ENCODE measurements at places on chromosomes 3 and 15.

DNA sequence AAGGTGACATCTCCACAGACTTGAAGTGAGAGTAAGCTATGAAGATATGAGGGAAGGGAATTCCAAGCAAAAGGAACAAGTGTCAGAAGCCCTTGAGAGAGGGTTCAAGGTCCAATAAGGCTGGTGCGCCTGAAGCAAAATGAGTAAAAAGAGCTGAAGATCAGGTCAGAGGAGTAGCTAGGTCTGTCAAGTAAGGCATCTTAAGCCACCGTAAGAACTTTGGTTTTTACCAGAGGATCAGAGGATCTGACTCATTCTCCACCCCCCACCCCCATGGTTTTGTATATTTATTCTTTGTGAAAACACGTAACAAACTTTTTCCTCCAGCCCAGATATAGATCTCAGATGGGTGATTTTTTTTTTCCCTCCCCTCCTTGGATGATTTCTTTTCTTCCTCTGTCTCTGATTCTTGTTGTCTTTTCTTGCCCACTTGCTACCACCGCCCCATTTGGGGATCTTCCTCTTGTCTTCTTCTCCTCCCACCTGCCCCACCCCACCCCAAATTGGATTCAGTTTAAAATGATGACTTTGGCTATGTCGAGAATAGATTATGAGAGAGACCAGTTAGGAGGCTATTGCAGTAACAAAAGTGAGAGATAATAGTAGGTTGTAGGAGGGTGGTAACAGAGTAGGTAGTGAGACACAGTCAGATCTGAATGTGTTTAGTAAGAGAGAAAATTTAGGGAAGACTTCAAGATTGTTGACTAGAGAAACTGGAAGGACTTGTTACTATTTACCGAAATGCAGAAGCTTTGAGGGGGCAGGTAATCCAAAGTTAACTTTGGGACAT, 6.1 kb downstream of the TRMT10C start:
- DNase-seq: no peak

DNA sequence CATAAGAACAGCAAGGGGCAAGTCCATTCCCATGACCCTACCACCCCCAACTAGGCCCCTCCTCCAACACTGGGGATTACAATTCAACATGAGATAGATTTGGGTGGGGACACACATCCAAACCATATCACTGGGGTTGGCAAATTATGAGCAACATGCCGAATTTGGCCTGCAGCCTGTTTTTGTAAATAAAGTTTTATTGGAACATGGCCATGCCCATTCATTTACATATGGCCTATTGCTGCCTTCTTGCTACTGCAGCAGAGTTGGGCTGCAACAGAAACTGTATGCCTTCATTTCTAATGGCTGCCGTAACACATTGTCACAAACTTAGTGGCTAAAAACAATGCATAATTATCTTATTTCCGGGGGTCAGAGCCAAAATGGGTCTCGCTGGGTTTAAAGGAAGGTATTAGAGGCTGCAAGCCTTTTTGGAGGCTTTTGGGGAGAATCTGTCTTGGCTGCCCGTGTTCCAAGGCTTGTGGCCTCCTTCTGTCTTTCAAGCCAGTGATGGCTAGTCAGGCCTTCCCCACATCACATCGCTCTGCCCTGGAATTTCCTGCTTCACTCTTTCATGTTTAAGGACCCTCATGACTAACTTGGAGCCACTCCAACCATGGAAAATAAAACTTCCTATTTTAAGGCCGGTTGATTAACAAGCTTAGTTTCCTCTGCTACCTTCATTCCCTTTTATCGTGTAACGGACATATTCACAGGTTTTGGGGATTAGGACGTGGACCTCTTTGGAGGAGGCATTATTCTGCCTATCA, 428.5 kb upstream of the PROK2 start:
- DNase-seq: no peak

GRCh38 chr15:100721758-100722550, 119.6 kb downstream of the ASB7 start:
- no peak for DNase-seq

- no peak for DNase-seq
These were observed 331.8 kb downstream of the LRTM1 start for GRCh38 chr3:54596087-54596486.

DNA sequence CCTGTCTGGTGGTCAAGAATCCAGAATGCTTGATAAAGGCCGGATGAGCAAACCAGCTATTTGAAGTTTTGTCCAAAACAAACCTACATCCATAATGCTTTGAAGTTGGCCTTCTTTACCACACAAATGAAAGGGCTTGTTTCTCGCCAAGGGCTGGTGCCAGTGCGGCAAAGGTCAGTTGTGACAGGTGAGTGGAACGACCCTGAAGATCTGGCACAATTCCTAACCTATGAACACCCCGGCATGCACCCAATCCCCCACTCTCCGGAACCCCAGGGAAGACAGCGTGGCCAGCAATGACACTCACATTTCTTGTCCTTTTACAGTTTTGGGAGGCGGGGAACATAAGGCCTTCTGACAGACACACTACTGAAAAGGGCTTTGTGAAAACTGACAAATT, 90.6 kb downstream of the ATP10A start:
- no peak for DNase-seq

DNA sequence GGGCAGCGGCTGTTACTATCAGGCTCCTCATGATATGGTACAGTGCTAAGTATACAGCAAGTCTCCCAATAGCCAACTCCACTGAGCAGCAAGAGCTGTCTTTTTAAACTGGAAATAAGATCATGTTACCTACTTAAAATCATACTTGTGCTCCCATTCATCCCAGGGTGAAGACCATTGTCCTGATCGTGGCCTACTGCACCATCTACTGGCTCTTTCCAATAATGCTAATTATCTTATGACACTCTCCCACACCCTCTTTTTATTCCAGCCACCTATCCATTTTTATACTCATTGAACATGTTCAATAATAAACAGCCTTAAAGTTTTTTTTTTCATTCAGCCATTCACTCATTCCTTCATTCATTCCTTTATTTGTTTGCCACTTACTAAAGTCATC, 117.7 kb downstream of the GBE1 start:
- no peak for DNase-seq

DNA sequence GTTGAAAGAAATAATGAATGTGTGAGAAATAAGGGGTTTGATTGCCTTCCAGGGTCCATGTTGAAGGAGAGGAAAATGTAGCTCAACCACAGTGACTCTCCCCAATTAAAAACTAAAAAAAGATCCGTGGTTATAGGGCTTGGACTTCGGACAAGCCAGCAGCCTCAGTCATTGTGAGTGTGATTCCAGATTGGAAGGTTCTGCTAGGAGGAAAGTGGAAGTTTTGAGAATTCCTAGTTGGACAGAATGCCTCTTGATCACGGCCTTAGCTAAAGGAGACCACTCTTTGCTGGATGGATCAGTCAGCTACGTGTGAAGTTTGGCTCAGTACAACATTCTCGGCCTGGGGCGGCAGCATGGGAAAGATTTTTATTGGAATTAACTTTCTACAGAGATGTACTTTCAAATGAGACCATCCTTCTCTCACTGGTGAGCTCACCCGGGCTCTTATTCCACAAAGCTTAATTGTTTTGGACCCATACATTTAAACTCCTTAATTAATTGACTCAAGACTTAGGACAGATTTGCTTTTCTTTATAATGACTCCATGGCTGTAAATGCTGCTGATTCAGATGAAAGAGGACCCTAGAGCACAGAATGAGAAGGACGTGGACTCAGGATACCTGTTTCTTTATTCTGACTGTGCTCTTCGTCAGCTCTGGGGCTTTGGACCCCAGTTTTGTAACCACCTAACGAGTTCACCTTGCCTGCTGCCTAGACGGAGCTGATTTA, 27.5 kb downstream of the FLNB start:
- DNase-seq: no peak

DNA sequence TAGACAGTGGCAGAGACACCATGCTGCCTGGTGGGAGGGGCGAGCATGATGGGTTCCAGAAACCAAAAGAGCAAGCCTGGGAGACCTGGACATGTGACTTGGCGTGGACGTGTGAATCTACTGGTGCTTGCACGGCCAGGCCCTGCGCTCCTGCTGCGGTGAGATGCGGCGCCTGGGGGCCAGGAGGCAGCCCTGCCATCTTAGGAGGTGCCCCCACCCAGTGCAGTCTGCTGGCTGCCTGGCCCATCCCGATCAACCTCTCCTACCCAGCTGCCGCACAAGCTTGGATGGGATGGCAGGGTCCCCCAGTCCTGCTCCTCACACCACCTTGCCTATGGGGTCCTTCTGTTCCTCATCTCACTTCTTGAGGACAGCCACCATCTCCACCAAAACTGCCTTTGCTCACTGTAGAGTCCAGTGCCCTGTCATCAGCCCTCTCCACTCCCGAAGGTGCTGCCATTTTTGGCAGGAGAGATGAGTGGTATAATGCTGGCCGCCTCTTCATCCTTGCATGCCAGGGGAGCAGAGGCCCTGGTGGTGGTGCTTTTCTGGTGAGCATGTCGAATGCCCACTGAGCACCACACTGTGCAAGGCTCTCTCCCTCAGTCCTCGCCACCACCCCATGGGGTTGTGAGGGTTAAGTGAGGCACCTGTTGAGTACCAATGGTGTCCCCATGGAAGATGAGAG, 3.1 kb upstream of the ABTB1 start:
- no peak for DNase-seq

- DNase-seq: peak; percentile 69
These were observed 1.1 kb downstream of the BAHD1 start for GRCh38 chr15:40441565-40442531.

DNA sequence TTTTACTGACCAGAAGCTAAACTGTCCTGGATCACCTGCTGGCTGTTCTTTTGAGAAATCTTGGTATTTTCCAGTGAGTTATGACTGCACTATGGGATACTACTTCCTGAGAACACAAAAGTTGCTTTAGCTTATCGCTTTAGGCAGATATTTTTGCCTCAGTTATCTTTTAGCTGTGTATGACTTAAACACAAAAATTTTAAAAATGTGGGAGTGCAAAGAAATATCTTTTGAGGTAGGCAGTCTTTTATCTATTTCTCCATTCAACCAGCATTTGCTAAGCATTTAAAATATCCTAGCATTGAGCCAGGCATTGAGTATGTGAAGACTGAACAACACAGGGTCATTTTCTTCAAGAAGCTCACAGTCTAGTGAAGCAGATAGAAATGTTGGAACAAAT, 981.9 kb downstream of the FHIT start:
- DNase-seq: no peak

DNA sequence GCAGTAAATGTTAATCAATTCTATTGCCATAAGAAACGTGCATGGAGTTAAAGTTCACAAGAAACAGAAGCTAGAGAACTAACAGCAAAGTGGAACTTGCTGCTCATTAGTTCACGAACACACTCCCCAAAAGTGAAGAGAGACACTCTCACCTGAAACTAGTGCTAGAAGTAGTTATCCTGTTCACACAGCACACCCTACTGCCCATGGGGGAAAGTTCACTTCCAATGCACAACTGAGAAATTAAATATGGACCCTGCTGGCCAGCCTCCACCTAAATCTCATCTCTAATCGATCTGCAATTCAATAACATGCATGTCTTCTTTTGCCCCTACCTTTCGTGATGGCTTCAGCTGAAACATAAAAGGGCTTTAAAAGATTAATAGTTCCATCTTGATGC, 39.4 kb upstream of the FRMD4B start:
- no peak for DNase-seq

DNA sequence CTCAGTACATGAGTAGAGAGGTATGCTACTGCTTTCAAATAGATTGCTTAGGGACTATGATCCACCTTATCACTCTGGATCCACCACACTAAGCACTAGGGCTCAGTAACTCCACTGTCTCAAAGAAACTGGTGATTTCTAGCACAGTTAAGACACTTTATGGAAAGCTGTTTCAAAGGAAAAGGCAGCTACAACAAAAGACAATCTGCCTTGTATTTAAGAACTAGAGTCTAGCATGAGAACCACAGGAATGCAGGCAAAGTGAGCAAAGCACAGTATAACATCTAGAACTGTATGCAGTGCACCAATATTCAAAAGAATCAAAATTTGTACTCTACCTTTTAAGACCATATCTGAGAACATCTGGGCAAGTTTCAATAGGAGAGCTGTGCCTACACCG, 17.9 kb downstream of the TFRC start:
- DNase-seq: no peak
